ENCODE measurements at places on chromosomes 16 and 17.

DNA sequence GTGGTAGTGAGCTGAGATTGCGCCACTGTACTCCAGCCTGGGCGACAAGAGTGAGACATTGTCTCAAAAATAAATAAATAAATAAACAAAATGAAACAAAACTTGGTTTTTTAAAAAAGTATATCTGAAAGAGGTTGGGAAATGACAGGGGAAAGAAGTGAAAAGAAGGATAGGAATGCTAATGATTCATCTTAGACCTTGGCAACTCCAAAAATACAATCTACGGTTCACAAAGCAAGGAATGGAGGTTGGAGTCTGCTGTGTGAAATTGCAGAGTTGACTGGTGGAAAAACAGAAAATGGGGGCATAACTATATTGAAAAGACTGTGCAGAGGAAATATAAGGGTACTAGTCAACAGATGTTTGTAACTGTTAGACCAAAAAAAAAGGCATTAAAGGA is 40.0 kb upstream of the CD300E start:
- no peak for DNase-seq

GRCh38 chr16:88780142-88781062 is 4.6 kb downstream of the PIEZO1 start:
- no peak for DNase-seq

DNA sequence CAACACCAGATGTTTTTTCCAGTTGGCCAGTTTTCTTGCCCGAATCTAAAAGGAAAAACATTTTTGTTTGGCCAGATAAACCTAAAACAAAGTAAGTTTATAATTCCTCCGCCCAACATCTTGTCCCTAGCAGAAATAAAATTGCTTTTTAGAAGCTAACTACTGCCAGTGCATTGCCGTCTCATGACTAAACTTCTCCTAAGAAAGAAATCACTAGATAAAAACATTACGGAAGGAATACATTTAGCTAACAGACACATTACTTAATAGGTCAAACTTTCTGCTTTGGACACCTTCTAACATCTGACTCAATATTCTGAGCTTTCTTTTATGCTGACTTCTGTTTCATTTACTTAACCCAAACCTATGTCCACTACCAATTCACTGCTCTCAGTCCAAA is 36.2 kb downstream of the FBXL20 start:
- DNase-seq = no peak

GRCh38 chr17:83069571-83069906 is 9.9 kb upstream of the METRNL start:
- DNase-seq = no peak

GRCh38 chr17:45813048-45813725 is 29.1 kb downstream of the CRHR1 start:
- no peak for DNase-seq

GRCh38 chr16:17471719-17472461 is 1.1 kb upstream of the XYLT1 start:
- DNase-seq = no peak

- DNase-seq = no peak
Observed at GRCh38 chr16:53614346-53614745, 89.3 kb downstream of the RPGRIP1L start.

DNA sequence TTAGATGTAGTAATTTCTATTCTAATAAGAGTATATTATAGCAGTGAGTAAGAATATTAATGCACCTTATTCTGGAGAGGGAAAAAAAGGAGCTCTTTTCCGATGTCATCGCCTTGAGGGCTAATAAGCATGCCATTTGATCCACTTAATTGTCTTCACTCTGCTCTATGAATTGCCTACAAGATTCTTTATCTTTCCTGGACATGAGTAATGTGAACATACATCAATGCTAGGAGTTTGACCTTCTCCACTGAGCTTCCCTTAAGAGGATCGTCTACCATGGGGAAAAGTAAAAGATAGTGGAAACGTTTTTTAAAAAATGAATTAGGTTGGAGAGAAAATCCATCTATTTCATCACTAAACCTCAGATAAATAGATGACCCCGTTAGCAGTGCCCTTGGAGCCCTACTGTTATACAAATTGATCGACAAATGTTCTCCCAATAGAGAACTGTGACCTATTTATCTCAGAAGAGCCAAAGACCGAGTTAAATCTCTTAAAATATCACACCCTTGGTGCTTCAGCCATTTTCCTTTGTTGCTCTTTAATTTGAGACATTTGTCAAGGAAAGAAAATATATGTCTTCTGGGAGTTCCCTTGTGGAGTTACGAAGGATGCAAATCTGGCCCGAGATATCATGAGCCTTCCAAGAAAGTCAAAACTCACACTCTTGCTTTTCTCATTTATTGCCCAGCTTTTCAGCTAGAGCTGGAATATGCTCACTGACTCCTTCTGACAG is 898.5 kb downstream of the KCNJ2 start:
- DNase-seq = no peak

GRCh38 chr16:88617268-88618031 is 20.9 kb upstream of the IL17C start:
- peak; percentile 29 for DNase-seq

- no peak for DNase-seq
Observed at GRCh38 chr17:81582341-81582740, 30.2 kb upstream of the FAAP100 start.

DNA sequence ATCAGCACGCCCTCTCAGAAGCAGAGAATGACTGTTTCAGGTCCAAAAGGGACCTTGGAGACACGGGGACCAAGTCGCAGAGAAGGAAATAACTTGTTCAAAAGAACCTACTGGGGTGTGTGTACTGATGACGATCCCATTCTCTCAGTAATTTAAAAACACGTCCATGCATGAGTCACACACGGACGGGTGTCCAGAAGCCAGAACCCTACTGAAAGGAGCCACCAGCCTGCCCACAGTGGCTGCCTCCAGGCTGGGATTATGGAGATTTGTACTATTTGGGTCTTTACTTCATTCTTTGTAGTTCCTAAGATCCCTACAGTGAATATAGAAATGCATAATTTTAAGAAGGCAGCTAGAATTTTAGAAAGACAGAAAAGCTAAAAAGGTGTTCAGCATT is 27.8 kb downstream of the TMEM204 start:
- DNase-seq = no peak

DNA sequence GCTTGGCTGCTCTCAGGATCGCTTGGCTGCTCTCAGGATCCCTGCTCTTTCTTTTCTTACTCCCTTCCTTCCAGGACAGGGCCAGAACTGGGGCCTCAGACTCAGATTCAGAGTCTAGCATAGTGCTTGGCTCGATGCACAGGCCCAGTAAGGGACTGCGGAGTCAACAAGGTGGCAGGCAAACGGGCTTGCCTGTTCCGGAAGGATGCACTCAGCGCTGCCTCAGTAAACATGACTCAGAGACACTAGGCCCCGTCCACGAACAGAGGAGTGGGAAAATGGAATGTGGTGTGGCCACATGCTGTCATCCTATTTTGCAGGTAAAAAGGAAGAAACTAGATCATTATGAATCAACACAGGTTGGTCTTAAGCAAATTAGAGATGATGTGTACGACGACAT is 9.8 kb downstream of the SPHK1 start:
- no peak for DNase-seq

GRCh38 chr16:60110531-60110930 is 1376.4 kb upstream of the GOT2 start:
- DNase-seq = no peak

- no peak for DNase-seq
Observed at GRCh38 chr17:70365091-70365583, 195.8 kb downstream of the KCNJ2 start.

DNA sequence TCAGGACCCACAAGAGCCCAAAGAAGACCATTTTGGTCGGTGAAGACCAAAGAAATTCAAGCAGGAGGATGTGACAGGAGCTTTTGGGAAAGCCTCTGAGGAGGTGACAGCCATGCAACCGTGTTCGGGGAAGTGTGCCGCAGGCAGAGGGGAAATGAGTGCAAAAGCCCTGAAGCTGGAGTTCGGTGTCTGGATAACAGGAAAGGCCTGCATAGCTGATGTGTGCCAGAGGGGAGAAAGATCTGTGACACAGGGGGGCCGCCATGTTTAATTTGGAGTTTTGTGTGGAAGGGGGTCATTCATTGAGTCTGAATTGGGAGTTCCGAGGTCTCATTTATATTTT is 870 bp upstream of the ZC3H7A start:
- no peak for DNase-seq

DNA sequence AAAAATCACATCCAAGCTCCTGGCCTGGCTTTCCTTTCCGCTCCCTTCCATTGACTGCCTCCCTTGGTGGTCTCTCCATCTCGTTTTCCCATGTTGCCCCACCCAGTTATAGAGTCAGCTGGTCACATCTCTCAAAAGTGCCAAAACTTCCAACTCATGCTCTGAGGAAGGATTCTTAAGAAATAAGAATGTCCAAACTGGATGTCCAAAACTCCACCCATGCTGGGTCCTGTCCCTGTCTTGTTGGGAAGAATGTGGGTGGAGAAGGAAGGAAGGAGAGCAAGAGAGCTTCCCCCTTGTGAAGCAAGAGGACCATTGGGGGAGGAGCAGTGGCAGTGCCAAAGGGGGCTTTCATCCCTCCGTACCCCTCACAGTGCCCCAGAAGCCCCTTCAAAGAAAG is 44.6 kb upstream of the MAP3K14 start:
- DNase-seq = no peak

DNA sequence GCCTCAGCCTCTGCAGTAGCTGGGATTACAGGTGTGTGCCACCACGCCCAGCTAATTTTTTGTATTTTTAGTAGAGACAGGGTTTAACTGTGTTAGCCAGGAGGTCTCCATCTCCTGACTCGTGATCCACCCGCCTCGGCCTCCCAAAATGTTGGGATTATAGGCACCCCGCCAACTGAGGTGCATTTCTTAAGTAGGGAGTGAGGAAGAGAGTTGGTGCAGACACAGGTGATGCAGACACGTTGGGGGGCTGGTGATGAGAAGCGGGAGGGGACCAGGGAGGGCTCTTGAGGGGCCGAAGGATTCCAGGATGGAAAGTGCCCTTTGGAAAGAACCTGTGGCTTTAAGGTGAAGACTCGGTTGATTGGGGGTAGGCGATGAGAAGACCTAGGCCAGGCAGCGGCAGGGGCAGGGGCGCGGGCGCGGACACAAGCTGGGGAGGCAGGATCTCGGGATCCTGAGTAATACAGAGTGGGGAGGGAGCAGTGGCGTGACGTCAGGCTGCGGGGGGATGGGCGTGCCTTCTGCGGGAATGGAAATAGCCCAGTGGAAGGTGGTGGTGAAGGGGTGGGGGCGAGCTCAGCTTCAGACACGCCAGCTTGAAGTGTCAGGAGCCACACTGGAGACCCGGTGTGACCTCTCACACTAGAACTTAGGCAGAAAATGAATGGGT is 2.5 kb upstream of the ATP6V0C start:
- DNase-seq = no peak

All from NCI-H748 treated with DMSO at 0.1 percent for 48 hours (cell line).